ENCODE measurements at places on chromosomes 2 and 18.

DNA sequence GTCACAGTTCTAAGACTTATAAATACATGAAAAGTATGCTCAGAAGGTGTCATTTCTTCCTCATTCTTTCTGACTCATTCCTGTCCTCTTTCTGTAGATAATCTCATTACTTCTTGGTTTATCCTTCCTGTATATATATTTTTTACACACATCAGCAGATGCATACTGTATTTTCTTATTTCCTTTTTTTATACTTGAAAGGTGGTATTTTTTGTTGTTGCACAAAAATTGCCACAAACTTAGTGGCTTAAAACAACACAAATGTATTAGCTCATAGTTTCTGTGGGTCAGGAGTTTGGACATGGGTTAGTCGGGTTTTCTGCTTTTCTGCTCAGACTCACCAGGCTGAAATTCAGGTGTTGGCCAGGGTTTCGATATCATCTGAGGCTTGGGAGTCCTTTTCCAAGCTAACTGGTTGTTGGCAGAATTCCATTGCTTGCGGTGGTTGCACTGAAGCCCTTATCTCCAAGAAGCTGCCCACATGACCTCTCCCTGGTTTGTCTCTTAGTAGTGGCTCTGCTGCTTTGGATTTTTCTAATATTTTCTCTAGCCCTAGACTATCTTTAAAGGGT, 162.6 kb downstream of the FMNL2 start:
- DNase-seq: no peak

DNA sequence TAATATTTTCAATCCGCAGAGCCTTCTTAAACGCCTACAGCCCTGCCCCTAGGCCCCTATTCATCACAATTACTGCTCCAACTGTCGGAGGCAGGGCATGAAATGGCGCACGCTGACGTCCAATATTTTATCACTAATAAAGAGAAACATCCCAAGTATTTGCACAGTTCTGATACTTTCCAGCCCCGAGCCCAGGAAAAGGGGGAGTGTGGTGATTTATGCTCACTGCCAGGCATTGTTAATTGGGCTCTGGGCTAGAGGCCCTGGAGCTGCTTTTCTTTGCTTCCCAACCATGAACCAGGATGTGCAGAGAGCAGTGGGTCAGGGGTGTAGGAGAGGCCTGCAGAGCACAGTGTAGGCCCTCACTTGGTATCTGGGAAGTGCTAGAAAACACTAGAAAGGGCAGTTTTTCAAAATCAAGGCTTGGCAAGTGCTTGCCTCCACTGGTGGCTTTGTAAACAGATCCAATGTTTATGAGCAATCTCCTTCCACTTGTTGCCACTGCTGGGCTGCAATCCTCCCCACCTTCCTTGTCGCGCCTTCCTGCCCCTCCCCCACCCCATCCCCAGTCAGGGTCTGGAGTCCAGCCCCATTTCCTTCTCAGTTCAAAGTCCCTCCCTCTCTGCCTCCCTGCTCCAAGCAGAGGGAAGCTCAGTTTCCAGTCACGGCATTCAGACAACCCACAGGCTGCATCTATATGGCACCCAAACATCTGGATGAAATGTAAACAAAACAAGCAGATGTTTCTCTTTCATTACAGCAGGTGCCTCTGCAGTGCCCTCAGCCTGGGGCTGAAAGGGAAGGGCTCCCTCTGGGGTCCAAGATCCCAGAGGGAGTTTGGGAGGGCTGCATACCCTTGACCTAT, 83.9 kb upstream of the PKDCC start:
- DNase-seq: no peak

DNA sequence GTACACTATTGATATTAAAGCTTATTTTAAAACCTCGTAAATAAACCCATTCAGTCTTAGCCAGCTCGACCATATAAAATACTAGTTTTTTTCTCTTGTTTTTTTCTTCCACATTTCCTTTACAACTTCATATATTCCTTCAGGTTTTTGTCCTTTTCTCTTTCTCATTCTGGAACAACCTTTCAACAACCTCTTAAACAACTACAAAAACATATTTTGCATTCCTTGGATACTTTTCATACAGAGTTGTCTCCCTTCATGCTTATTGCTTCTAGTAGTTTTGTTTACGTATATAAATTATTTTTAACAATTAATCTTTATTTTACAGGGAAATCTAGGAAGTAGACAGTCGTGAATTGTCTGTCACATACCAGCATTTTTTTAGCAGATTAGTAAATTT, 41.2 kb downstream of the COMMD1 start:
- DNase-seq: no peak

- no peak for DNase-seq
These were observed 1119.7 kb upstream of the CNTNAP5 start for GRCh38 chr2:122905431-122905830.

- DNase-seq: no peak
These were observed 608 bp downstream of the PHOSPHO2 start for GRCh38 chr2:169694894-169695260.

GRCh38 chr2:163490281-163490680, 245.5 kb downstream of the FIGN start:
- no peak for DNase-seq
